ENCODE measurements at places on chromosomes 2 and 18. TPM values are rescaled to one million over a fixed set of nuclear protein-coding genes. Genes with fewer than 3 reads are reported as not detected.

GRCh38 chr2:107168141-107168540 is 282.2 kb upstream of the ST6GAL2 start:
- no peak for DNase-seq

DNA sequence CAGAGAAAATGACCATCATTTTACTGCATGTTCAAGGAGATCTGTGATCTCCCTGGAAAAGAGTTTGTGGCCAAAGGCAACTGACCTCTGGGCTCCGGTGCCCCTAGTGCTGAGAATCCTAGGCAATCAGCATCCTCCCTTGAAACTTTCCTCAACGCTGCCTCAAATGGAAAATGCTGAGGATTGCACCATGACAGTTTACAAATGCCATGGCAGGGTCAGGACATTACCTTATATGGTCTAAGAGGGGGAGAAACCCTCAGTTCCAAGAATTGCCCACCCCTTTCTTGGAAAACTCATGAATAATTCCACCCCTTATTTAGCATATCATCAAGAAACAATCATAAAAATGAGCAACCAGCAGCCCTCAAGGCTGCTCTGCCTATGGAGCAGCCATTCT is 48.3 kb downstream of the ALPK2 start:
- no peak for DNase-seq

- no peak for DNase-seq
Measured at GRCh38 chr2:149167941-149168340, 129.4 kb downstream of the LYPD6B start.

- no peak for DNase-seq
Measured at GRCh38 chr18:56598422-56598821, 40.0 kb downstream of the TXNL1 start.

GRCh38 chr2:68357605-68358337 is 7.3 kb upstream of the PLEK start:
- peak; percentile 13 for DNase-seq

GRCh38 chr2:176268976-176269318 is 295 bp upstream of the MTX2 start:
- no peak for DNase-seq

- peak; percentile 21 for DNase-seq
Measured at GRCh38 chr2:206083602-206084438, 2.2 kb downstream of the INO80D start.

GRCh38 chr2:45585267-45585861 is 25.7 kb downstream of the SRBD1 start:
- no peak for DNase-seq

DNA sequence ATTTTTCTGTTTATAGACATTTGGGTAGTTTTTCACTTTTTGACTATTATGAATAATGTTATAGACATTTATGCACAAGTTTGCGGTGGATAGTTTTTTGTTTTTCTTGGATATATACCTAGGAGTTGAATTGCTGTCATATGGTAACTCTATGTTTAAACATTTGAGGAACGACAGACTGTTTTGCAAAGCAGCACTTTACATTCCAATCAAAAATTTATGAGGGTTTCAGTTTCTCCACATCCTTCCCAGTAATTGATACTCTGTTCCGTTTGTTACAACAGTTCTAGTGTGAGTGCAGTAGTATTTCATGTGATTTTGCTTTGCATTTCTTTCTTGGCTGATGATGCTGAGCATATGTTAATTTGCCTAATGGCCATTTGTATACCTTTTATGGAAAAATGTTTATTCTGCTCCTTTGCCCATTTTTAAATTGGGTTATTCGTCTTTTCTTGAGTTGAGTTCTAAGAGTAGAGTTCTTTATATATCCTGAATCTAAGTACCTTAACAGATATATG is 617.3 kb upstream of the LRATD1 start:
- DNase-seq: no peak

GRCh38 chr2:62489702-62490101 is 16.3 kb downstream of the TMEM17 start:
- no peak for DNase-seq

GRCh38 chr2:218861645-218862318 is 2.2 kb downstream of the WNT6 start:
- no peak for DNase-seq

DNA sequence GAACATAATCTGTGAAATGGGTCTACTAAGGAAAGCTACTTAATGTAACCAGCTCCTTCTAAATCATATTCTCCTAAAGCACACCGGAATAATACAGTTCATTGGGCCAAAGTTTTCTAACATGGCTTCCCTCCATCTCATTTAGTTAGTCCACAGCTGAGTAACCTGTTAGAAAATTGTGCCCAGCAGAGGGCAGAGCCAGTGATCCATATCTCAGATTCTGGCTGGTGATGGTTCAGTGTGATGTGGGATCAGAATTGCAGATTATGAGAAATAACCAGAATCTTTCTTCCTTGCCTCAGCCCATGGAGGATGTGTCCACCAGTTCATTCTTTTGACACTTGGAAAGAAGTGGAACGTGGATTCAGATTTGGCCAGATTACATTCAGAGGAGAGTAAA is 9.4 kb upstream of the CTLA4 start:
- DNase-seq: no peak

DNA sequence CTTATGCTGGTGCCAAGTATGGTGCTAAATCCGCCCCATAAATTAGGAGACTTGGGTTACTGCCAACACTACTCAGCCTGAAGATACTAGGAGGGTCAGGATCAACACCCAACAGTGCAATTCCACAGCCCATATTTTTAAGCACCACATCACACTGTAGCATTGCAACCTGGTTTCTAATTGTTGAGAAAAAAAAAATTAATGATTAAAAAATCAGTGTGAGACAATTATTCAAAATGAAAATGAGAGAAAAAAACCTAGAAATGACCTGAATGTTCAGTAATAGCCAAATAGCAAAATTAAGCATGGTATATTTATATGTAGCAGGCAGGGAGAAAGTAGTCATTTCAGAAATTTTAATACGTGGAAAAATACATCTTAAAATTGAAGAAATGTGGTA is 29.2 kb upstream of the HNRNPLL start:
- DNase-seq: no peak

DNA sequence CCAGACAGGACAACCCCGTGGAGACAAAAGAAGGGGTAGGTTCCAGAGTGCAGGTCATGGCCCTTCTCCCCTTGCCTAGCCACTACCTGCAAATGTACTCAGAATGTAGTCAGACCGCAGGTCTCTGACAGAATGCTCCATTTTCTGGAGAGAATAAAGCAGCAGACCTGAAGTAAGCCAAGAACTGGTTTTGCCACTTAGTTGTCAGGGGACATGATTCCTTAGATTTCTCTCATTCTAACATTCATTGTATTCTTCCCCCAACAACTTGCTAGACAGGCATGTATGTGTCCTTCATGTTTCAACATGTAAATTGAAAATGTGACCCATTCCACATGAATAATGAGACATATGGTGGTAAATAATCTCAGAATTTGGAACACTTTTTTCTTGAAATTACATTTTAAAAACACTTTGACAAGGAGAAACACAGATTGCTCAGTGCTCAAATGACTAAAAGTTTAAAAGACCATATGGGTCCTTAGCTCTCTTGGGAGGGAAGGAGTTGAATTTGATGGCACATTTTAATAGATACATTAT is 142.4 kb downstream of the CCBE1 start:
- DNase-seq: no peak

- no peak for DNase-seq
Measured at GRCh38 chr2:172425336-172425735, 2.0 kb upstream of the ITGA6 start.

DNA sequence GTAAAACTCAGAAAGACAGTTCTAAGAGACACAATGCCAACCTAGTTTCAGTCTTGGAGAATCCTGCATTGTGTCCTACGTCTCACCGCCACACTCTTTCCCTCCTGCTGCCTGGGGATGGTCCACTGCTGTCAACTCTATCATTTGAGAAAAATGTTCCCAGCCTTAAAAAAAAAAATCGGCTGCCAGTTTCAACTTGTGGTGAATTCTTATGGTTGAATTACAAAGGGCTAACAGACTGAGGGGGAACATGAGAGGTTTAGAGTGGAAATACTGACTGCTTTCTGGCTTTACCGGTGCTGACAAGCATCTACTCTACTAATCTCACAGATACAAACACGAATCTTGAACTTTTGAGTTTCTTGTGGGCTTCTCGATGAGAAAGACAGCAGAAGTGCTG is 74.0 kb downstream of the NAB1 start:
- no peak for DNase-seq

DNA sequence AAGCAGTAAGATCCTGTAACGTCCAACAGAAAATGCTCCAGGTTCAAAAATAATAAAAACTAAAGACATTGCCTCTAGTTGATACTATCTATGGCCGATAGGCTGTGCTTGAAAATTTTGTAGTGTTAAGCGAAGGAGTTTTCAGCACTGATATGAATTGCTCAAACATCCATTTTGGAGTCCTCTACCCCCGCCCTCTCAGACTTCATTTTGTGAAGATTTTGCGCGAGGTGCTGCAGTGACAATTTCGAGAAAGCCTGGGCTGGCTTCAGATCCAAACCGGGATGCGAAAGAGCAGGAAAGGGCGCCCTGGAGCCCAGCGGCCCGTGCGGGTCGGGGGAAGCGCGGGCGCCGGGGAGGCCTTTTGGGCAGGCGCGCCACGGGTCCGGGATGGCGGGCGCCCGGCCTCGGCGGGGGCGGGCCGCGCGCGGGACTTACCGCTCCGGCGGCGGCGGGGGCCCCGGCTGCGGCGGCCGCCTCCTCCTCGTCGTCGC is 1.8 kb downstream of the SP3 start:
- DNase-seq: no peak

DNA sequence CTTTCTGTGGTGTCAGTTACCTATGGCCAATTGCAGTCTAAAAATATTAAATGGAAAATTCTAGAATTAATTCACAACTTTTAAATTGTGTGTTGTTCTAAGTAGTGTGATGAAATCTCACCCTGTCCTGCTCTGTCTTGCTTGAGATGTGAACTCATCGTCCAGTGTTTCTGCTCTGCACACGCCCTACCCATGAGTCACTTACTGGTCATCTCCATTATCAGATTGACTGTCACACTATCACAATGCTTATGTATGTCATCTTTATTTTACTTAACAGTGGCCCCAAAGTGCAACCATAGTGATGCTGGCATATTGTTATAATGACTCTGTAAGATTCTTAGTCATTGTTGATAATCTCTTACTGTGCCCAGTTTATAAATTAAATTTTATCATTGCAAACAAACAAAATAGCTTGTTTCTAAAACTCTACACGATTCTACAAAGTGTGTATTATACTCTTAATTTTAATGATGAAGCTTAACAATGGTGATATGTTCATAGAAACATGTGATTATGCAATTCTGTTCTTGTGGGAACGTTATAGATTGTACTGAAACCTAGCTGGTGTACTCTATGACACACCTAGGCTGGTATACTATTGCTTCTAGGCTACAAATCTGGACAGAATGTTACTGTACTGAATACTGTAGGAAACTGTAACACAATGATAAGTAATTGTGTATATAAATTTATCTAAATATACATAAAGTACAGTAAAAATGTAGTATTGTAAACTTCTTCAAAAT is 1086.8 kb upstream of the PIK3C3 start:
- no peak for DNase-seq

DNA sequence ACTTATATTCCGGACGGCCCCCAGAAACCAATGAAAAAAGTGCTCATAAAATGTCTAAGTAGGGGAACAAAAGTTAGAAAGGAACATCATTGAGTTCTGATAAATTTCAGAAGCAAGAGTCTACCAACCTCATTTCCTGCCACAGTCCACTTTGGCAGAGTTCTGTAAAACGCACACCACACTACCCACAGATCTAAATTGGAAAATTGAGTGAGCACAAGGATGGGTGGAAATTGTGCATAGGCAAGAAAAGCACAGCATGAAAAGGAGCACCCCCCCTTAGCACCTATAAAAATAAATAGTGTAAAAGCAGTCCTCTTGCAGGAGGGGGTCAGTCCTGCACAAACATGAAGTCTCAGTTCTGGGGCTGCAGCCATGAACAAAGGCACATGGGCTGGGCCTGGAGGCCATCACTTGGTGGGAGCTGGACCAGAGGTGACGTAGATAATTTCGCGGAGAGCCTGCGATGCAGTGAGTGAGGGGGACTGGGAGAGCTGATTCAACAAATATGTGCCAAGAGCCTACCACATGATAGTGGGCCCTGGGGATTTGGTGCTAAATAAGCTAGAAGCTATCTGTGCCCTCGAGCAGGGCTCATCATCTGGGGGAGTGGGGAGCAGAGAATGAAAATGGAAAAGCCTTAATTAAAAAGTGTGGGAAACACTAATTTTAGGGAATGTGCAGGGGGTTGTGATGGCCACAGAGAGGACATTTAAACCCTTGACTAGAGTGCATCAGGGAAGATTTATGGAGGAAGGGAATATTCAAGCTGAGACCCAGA is 48.9 kb upstream of the SPP2 start:
- DNase-seq: no peak

Gene COL4A4
- 3.0 TPM for total RNA-seq

Gene ASB18
- total RNA-seq: not detected

Gene CEP76
- total RNA-seq: 10.5 TPM

Gene CRIM1
- 55.2 TPM for total RNA-seq

Gene TRIM54
- 2.8 TPM for total RNA-seq

Gene ZFP36L2
- total RNA-seq: 117 TPM

Data from prostate gland (tissue), 2 donors.